Stimulated activated effector memory CD8-positive, alpha-beta T cell treated with anti-CD3 and anti-CD28 coated beads, Interleukin-12 subunit alpha, Interleukin-12 subunit beta, amount 100 ng/mL, for 72 hours (primary cell): ENCODE measurements at places on chromosomes 4 and X.

GRCh38 chrX:102155806-102156179, at the start of gene BEX5:
TSS of gene BEX5 (minus strand) at chrX:102155977. CDS start at chrX:102154265, 1,712 bp downstream.
- no peak for DNase-seq

DNA sequence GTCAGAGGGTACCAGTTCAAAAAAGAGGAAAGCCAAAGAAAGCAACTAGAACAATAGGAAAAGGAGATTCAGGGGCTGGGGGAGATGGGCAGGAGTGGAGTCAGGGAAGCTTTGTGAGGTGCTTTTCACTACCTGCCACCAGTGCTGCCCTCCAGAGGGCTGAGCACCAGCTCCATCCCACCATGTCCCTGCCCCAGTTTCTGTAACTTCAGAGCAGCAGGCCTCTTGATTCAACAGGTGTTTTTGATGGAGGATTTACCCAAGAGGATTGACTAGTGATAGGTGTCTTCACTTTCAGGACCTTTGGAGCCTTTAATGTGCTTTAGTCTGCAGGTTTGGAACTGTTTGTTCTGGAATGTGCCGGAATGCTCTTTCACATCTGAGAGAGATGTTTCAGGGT, 12.1 kb downstream of the KIT start:
- no peak for DNase-seq

GRCh38 chrX:66016905-66017658, 22.8 kb downstream of the VSIG4 start:
- no peak for DNase-seq

- no peak for DNase-seq
Observed at GRCh38 chrX:13752141-13752540, 17.6 kb downstream of the OFD1 start.

DNA sequence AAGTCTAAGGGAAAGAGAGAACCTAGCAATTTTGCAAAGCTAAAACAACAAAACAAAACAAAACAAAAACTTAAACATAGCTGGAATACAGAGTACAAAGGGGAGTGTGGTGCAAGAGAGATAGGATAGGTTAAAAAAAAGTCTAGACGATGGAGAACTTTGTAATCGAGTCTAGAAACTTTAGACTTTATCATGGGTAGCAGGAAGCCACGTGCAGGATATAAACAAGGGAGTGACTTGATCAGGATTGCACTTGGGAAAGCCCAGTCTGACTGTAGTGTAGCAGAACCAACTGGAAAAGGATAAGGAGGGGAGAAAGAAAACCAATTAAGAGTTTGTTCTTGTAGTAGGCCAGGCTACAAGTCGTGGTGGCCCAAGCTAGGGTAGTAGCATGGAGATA, 750.1 kb downstream of the RPA4 start:
- no peak for DNase-seq

GRCh38 chr4:78863991-78864390, 75.2 kb downstream of the PAQR3 start:
- DNase-seq, result no peak

DNA sequence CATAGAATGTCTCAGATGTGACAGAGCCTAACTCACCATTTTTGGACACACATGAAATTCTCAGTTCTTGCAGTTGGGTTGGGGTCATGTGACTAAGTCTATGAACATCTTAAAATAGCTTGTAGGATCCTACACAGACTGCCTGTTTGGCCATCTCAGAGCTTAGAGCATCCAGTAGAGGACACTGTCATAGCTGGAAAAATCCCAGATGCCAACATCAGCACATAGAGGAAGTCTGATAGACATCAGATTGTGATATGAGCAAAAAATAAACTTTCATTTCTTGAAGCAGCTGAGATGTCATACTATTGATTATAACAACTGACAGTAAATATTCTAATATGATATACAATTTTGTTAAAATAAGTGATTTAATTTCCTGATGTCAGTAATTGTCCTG, 207.1 kb downstream of the TRAM1L1 start:
- DNase-seq, result no peak

DNA sequence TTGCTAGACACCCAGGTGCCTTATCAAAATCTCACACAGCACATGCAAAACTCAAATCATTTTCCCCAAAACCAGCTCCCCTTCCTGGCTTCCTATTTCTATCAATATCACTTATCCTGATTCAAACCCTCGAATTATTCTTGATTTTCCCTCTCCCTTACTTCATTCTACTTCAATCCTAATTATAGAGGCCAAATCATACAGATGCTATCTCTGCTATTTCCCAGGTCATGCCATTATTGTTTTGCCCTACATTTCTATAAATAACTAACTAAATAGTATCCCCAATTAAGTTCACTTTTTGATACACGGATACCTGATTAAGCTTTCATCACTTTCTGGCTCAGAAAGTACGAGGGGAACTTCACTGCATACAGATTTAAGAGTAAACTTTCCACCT, 62.4 kb downstream of the FBXL5 start:
- DNase-seq, result no peak

DNA sequence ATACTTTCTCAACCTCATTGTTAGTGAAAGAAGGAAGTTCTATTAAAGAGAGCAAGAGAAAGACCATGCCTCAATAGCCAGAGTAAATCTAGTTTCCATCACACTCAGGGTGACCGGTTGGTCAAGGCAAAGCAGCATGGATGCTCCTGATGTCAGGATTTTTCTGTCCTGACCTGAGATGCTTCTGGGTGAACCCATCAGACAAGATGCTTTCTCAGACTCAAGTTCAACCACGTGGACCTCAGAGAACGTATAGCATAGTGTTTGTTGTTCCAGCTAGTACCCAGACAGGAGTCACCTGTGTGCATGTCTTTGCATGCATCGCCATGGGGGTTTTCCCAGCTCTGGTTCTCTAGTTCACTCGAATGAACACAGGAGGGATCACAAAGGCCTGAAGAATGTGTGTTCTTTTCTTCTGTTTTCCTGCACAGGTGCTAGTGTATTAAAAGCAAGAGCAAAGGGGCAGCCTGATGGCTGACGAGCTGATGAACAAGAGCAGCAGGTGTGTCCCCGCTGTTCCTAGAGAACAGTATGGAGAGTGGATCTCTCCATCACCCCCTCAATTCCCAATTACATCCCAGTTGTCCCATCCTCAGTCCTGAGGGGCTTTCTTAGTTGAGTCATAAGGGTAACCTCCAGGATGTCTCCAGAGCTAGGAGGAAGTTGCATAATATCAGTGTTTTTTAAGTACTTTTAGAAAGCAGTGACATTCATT, 110.5 kb upstream of the ENPP6 start:
- no peak for DNase-seq

GRCh38 chr4:168605411-168605810, 108.6 kb downstream of the PALLD start:
- DNase-seq, result no peak

- no peak for DNase-seq
Observed at GRCh38 chr4:47088298-47088697, 56.9 kb downstream of the GABRB1 start.
